Endothelial cell of umbilical vein (primary cell): ENCODE measurements at places on chromosomes 6 and 20. TPM values are rescaled to one million over a fixed set of nuclear protein-coding genes. Genes with fewer than 3 reads are reported as not detected.
A peak's percentile ranks its signal among the peaks of the same experiment; 100 is the strongest.

DNA sequence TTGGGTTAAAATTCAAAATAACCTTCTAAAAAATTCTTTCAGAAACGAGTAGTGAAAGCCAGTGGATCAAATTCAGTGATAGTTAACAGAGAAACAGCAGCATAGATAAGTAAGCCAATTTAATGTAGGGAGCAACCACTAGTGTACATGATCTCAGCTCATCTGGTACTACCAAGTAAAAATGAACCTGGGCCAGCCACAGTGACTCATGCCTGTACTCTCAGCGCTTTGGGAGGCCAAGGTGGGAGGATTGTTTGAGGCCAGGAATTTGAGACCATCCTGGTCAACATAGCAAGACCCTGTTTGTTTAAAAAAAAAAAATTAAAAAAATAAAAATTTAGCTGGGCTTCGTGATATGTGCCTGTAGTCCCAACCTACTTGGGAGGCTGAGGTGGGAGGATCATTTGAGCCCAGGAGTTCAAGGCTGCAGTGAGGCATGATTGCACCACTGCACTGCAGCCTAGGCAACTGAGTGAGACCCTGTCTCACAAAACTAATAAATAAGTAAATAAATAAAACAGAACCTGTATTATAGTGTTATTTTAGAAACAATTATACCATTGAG, 32.4 kb downstream of the CBFA2T2 start:
- no peaks in the 10 kb centered on the region for H3K36me3 ChIP-seq
- no peaks in the 10 kb centered on the region for H3K27me3 ChIP-seq
- no peak overlapping the region for H3K27ac ChIP-seq
- H3K4me1 ChIP-seq, result peaks cover 14% of the 10 kb centered on the region
- no peak for DNase-seq

DNA sequence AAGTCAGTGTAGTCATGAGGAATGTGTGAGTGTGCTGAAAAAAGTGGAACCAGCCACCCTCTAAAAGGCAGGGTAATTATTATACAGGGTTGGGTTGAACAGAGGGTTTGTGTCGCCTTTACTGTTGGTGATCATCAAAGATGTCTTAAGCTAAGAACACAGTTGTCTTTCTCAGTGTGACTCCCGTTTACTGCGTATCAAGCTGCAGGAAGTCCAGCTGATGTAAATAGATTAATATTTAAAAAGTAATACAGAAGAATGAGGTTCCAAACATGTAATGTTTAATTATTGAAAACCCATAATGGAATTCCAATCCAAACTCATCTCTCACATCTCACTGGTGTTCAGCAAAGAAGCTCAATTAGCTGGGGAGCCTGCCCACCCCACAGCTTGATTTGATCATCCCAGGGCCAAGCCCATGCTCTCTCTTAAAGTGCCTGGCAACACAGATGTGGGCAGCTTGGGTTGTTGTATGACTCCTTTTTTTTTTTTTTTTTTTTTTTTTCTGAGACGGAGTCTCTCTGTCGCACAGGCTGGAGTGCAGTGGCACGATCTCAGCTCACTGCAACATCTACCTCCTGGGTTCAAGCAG, 127.5 kb downstream of the SOBP start:
- H3K4me1 ChIP-seq, result peaks cover 17% of the 10 kb centered on the region
- H3K4me3 ChIP-seq, result no peak overlapping the region
- DNase-seq, result no peak
- H3K27me3 ChIP-seq, result no peaks in the 10 kb centered on the region
- no peaks in the 10 kb centered on the region for H3K36me3 ChIP-seq
- H3K27ac ChIP-seq, result no peak overlapping the region

DNA sequence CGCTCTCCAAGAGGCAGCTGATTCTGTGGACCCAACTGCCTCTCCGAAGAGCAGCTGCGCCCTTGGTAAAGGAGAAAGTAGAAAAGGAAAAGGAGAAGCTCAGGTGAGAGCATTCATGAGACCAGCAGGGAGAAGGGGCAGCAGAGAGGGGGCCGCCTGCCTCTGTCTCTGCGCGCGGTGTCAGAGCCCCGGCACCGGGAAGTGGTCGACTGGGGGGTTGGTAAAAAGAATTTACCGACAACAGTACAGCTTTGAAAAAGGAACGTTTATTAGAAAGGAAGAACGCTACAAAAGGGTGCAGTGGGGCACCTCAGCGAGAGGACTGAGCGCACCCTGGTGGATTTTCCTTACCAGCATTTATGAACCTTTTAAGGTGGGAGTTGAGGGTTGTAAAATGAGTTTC, 61.9 kb downstream of the GPR6 start:
- peak overlapping the region; percentile 14 for H3K4me3 ChIP-seq
- H3K27me3 ChIP-seq, result peaks cover 4% of the 10 kb centered on the region
- H3K27ac ChIP-seq, result no peak overlapping the region
- H3K36me3 ChIP-seq, result no peaks in the 10 kb centered on the region

DNA sequence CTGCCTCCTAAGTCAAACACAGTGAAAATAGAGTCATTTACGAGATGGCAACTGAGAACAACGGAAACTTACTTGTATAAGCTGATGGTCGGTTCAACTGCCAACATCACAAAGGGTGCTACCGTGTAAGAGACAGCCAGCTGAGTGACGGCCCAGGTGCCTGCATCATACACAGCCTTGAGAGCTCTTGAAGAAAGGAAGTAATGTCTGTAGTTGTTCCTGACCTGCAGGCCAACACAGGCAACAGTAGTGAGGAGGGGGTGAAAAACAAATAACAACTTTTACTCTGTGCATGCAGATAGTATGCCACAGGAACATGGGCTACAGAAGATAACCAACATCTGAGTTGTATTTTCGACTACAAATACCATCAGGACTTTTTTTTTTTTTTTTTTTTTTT, 102.7 kb downstream of the MBOAT1 start:
- no peaks in the 10 kb centered on the region for H3K36me3 ChIP-seq
- no peaks in the 10 kb centered on the region for H3K4me1 ChIP-seq
- no peaks in the 10 kb centered on the region for H3K27me3 ChIP-seq
- no peak for DNase-seq

DNA sequence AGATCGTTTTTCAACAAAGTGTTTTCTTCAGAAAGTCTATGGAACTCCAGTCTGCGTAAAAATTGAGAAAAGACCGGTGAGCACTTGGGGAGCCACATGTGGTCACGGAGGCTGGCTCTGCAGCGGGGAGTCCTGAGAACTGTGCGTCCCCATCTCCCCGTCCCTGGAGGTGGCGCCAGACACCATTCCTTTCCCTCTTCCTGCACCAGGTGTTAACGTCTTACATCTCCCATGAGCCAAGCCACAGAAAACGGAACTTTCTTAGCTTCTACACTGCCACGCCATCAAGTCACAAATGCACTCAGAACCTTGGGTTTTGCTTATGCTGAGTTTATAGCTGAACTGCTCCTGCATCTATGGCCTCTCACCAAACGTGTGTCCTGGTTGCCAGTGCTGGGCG, 62.6 kb downstream of the GINS1 start:
- peak; percentile 36 for DNase-seq
- H3K27me3 ChIP-seq, result no peaks in the 10 kb centered on the region
- no peak overlapping the region for H3K4me3 ChIP-seq
- H3K4me1 ChIP-seq, result no peaks in the 10 kb centered on the region

- no peak overlapping the region for H3K4me3 ChIP-seq
- no peaks in the 10 kb centered on the region for H3K36me3 ChIP-seq
- H3K27ac ChIP-seq, result no peak overlapping the region
- no peak for DNase-seq
- H3K27me3 ChIP-seq, result peaks cover 13% of the 10 kb centered on the region
Observed at GRCh38 chr6:87465051-87465450, 7.7 kb upstream of the SLC35A1 start.

- H3K4me1 ChIP-seq, result peaks cover 17% of the 10 kb centered on the region
- no peaks in the 10 kb centered on the region for H3K27me3 ChIP-seq
- no peak overlapping the region for H3K27ac ChIP-seq
Observed at GRCh38 chr6:156169371-156169770, 607.8 kb upstream of the ARID1B start.

DNA sequence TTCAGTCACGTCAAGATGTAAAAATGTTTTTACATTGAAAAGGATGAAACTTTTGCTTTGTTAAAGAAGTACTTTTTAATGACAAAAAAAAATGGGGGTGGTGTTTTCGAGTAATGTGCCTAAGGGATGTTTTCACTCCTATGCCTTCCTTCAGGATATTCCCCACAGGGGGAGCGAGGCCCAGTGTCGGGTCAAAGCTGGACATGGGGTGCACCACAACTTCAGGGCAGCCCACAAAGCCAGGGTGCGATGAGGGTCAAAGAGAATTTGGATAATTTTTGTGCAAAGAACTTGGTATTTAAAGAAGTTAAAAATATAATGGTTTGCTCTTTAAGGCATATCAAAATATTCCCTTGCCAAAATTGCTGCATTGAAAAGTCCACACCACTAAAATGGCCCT, 247.8 kb downstream of the KCNQ5 start:
- H3K4me1 ChIP-seq, result no peaks in the 10 kb centered on the region
- no peak overlapping the region for H3K4me3 ChIP-seq
- H3K27ac ChIP-seq, result no peak overlapping the region
- no peak for DNase-seq
- H3K36me3 ChIP-seq, result no peaks in the 10 kb centered on the region
- no peaks in the 10 kb centered on the region for H3K27me3 ChIP-seq

DNA sequence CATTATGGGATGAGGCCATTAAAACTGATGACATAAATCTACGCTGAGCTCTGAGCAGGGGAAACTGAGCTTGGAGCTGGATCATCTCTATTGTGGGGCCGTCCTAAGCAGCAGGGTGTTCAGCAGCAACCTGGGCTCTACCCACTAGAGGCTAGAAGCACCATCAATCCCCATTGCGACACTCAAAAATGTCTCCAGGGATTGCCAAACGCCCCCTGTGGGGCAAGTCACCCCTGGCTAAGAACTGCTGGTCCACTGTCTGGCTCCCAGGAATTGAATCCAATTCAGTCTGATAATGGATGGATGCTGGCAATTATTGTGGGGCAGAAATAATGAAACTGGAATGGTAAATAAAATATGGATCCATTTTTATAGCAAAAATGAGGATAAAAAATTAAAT, 38.2 kb downstream of the PMEPA1 start:
- H3K36me3 ChIP-seq, result no peaks in the 10 kb centered on the region
- DNase-seq, result no peak
- no peak overlapping the region for H3K4me3 ChIP-seq
- H3K4me1 ChIP-seq, result peaks cover 7% of the 10 kb centered on the region
- H3K27ac ChIP-seq, result peak overlapping the region; percentile 0

DNA sequence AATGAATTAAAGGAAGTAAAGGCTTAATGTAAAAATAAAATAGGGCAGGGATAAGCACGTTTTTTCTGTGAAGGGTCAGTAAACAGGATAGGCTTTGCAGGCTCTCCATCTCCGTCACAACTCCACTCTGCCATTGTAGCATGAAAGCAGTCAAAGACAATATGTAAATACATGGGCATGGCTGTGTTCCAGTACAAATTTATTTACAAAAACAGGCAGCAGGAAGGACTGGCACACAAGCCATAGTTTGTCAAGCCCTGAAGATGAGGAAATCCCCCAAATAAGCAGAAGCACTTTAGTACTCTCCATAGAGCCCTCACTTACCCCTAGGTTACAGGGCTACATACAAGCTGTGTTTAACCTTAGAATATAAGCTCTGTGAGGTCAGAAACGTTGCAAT, 8.9 kb upstream of the FBXO9 start:
- H3K27me3 ChIP-seq, result no peaks in the 10 kb centered on the region
- H3K36me3 ChIP-seq, result no peaks in the 10 kb centered on the region
- DNase-seq, result no peak
- H3K27ac ChIP-seq, result no peak overlapping the region
- no peak overlapping the region for H3K4me3 ChIP-seq
- H3K4me1 ChIP-seq, result peaks cover 16% of the 10 kb centered on the region

- H3K27ac ChIP-seq, result peak overlapping the region; percentile 6
- H3K4me1 ChIP-seq, result peaks cover 16% of the 10 kb centered on the region
- H3K27me3 ChIP-seq, result peaks cover 2% of the 10 kb centered on the region
- H3K4me3 ChIP-seq, result no peak overlapping the region
- no peak for DNase-seq
Observed at GRCh38 chr20:17992224-17992637, 23.4 kb downstream of the MGME1 start.

DNA sequence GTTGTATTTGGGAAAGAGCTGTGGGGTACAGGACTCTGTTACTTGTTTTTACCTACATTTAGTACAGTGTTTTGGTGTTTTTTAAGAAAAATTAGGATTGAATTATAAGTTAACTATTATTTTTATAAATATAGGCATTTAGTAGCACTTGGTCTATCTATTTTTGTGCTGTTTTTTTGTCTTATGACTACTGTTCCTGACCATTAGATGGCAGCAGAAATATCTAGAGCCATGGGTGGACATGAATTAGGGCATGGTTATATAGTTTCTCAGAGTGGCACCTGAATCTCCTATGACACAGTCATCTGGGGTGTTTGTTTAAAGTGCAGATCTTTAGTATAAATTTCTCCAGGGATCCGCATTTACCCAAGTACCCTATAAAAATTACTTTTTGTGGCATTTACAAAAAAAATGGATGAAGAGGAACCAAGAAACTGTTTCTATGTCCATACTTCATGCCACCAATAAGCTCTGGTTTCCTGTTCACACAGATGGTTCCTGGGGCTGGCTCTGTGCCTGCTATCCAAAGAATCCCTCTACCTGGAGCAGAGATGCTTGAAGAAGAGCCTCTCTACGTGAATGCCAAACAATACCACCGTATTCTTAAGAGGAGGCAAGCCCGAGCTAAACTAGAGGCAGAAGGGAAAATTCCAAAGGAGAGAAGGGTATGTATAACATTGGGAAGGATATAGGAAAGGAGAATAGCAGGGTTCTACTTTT, 19.8 kb downstream of the NFYA start:
- H3K4me3 ChIP-seq, result no peak overlapping the region
- H3K27ac ChIP-seq, result no peak overlapping the region
- peak; percentile 36 for DNase-seq
- peaks cover 59% of the 10 kb centered on the region for H3K36me3 ChIP-seq
- no peaks in the 10 kb centered on the region for H3K27me3 ChIP-seq

DNA sequence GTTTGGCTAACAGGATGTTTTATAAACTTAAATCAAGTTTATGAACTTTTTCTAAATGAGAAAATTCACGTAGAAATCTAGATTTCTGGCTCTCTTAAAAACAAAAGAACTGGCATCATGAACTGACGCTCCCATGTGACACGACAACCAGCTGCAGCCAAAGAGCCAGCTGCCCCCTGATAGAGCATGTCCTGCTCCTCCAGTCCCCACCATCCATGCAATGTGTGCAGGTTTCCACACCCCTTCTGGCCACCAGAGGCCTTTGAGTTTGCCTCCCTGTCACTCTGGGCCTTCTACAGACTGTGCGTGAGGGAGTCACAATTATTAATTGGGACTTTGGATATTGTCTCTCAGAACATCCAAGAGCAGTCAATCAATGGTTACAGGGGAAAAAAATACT, 1.6 kb upstream of the GPLD1 start:
- peaks cover 4% of the 10 kb centered on the region for H3K27me3 ChIP-seq
- H3K27ac ChIP-seq, result no peak overlapping the region
- H3K36me3 ChIP-seq, result no peaks in the 10 kb centered on the region
- peaks cover 4% of the 10 kb centered on the region for H3K4me1 ChIP-seq
- DNase-seq, result no peak

GRCh38 chr6:136811272-136811671, 11.1 kb upstream of the PEX7 start:
- H3K36me3 ChIP-seq, result no peaks in the 10 kb centered on the region
- H3K27ac ChIP-seq, result no peak overlapping the region
- no peak for DNase-seq
- no peak overlapping the region for H3K4me3 ChIP-seq
- peaks cover 1% of the 10 kb centered on the region for H3K27me3 ChIP-seq
- H3K4me1 ChIP-seq, result no peaks in the 10 kb centered on the region

Gene RNF144B
- total RNA-seq, result 78.3 and 97.3 TPM in 2 replicates

Gene GPR6
- not detected in 2 replicates for total RNA-seq

Gene KIAA0408
- not detected in 2 replicates for total RNA-seq

Gene APCDD1L
- 0.88 and 1.4 TPM in 2 replicates for total RNA-seq

Gene KIAA1755
- 0.51 and 0.58 TPM in 2 replicates for total RNA-seq

Gene NNAT
- total RNA-seq, result 2.3 and 10.7 TPM in 2 replicates

Gene HLA-DOA
- not detected in 2 replicates for total RNA-seq
